ENCODE measurements at places on chromosomes 1 and 21.

- no peak for DNase-seq
Observed at GRCh38 chr1:110288111-110288510, 51.1 kb upstream of the RBM15 start.

DNA sequence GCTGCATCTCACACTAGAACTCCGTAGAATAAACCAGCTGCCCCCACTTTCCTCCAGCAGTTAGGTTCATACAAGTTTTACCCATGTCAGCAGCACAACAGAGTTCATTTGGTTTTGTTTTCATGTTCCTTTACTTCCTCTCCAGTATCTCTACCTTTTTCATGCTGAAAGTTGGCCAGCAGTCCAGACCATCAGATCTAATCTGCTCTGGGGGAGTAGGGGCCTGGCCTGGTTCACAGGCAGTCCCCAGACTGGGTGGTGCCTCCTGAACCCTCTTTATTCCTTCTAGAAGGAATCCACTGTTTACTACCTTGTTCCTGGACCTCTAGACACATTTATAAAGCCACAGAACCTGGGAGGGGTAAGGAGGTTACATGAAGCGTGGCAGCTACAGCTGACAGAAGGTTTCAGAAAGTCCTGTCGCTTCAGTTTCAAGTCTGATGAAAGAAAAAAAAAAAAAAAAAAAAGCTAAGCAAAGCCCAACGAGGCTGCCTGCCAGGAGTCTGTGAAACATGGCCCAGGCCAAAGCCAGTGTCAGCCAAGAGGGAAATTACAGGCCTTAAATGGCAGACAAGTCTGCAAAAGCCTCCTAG is 184.6 kb upstream of the JUN start:
- DNase-seq, result peak; percentile 76

- DNase-seq, result peak; percentile 35
Observed at GRCh38 chr1:159746666-159747065, 32.3 kb upstream of the CRP start.

GRCh38 chr1:51170342-51170741 is 65.7 kb upstream of the RNF11 start:
- DNase-seq, result peak; percentile 51

- no peak for DNase-seq
Observed at GRCh38 chr1:212825798-212826452, 21.5 kb downstream of the SPATA45 start.

DNA sequence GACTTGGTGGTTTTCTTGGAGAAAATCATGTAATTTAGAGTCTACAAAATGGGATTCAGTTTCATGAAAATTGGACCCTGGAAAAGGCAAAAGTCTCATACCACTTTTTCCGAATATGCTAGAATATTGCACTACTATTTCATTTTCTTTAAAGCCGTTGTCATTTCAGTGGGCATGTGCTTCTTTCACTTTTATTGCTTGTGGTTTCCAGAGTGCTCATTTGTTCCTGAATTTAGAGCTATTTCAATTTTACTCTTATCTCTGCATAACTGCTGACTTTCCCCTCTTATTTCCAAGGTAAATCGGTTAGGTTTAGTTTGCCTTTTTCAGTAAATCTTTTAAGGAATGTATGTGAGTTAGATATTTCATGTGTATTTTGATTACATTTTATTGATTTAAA is 11.6 kb downstream of the HHAT start:
- no peak for DNase-seq

DNA sequence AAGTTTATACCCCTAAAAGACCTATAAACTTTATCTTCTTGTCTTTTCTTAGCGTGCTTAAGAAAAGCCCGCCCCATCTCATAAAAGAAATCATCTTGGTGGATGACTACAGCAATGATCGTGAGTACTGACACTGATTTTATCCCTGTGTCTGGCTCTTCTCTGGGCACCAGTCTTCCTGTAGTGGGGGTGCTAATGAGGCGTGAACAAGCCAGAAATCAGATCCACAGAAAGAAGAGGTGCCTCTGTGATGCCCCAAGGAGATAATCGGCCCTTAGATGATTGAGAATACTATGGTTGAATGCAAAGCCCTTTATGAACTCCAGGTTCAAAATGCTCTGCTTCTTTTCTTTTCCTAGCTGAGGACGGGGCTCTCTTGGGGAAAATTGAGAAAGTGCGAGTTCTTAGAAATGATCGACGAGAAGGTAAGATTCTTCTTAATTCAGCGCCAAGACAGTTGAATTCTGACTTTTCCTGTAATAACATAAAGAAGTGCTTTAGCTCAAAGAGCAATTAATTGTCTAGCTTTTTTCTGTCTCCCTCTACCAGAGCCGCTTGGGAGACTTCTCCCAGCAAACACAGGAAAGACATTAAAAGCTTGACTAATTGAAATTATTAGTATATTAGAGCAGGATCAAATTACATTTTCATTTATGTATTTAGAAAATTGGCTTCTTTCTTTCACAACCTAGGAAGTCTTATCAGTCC is 169.4 kb downstream of the GALNT2 start:
- DNase-seq, result no peak

GRCh38 chr1:199204231-199204630 is 565.4 kb downstream of the PTPRC start:
- no peak for DNase-seq

DNA sequence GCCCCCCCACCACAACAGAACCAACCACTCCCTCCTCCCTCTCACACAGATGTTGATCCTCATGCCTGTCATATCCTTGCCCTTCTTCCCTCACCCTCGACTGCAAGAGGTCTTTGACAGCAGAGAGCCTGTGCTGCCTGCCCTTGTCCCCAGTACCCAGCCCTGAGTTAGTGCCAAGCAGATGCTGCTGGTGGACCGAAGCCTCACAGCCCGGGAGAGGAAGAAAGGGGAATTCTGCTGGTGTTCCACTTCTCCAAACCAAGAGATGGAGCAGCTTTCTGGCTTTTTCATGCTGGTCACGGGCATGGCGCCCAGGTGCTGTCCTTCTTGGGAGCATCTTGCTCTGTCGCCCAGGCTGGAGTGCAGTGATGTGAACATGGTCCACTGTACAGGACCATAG is 69.1 kb downstream of the SLC66A1 start:
- DNase-seq, result no peak

DNA sequence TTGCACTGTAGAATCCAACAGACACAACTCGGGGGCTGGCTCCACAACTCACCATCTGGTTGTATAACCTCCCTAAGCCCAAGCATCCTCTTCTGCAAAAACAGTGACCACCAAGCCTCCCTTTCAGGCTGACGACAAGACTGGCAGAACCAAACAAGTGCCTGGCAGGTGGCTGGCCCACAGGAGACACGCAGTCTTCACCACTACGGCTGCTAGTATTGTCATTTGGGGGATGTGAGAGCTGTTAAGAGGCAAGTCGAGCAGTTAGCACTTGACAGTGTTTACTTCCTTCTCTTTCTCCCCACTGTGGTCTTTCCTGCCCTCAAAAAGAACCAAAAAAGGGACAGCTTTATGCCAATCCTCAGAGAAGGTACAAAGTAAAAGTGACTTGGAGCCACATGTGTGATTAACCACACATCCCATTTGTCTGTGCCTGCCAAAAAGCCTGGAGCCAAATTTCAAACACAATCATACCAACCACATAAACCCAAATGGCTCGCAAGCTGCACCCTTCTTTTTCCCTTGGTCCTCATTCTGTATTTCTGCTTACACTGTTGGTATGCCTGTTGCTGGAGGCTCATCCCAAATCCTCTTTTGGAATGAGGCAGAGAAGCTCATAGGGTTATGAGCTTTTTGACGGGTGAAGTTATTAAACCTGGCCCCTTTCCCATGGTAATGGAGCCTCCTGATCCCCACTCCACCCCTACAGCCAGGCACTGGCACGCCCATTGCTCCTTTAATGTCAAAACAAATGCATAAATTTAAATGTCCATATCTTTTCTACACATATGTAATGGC is 94.1 kb downstream of the TGFBR3 start:
- peak; percentile 36 for DNase-seq

GRCh38 chr1:180238675-180239074 is 8.6 kb downstream of the LHX4 start:
- DNase-seq, result no peak

- no peak for DNase-seq
Observed at GRCh38 chr1:247295746-247296145, 35.9 kb downstream of the ZNF496 start.

GRCh38 chr1:150268340-150268704 is 494 bp downstream of the APH1A start:
- peak; percentile 71 for DNase-seq

DNA sequence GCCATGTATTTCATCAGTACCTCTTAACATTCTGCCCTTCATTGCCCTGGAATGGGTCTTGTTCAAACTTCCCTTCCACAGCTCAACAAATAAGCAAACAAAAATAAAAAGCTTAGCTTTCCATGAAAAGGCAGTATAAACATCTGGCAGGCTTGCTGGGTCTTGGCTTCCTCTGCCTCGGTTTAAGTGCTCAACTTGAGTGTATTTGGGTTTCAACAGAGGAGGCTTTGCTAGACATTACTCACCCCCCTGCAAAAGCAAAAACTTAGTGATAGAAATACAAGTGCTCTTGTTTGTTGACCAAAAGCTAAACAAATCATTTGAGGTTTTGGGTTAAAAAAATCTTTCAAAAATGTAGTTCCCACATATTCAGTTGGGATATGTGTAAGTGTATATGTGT is 518.5 kb downstream of the PLPP3 start:
- no peak for DNase-seq

DNA sequence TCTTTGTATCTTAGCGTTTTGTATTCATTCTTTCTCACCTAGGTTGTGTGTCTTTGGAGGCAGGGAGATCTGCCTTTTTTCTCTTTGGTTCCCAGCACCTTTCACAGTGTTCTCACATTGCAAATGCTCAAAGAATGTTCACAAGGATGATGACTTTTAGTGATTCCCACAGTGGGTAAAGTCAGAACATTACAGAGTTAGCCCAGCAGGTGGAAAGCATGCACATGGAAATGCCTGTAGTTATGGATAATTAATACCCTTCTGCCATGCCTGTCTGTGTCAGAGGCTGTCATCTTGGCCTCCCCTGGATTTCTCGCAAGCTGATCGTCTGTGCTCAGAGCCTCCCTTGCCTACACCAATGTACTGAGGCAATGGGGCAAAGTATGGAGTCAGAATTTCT is 458.9 kb downstream of the LMO4 start:
- peak; percentile 38 for DNase-seq

DNA sequence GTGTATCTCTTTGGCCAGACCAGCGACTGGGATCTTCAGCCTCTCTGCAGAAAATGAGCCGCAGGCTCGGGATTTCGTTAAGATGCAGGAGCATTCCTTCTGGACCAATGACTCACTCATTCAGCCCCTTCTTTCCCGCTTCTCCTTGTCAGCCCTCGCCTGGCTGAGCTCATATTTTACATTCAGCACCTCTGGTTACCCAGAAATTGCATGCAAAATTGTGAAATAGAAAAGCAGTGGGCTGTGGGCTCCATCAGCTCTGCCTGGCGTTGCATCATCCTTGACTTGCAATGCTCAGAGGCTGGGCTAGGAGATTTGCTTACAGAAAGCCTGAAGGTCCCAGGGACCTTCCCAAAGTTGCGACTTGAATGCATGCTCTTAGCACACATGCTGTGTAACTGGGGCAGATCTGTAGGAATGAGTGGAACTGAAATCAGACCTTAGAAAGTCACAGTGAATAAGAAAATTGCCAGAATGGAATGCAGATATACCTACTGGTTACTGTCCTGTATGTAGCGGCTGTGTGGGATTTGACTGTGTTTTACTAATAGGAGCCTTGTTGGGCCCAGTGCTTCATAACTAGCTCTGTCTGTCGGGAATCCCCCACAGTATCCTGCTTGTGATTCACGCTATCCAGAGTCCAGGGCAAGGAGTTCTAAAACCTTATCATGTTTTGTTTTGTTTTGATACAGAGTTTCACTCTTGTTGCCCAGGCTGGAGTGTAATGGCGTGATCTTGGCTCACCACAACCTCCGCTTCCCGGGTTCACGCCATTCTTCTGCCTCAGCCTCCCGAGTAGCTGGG is 444.8 kb downstream of the KIF26B start:
- peak; percentile 96 for DNase-seq

- DNase-seq, result peak; percentile 49
Observed at GRCh38 chr1:103496014-103496635, 29.4 kb upstream of the RNPC3 start.

- DNase-seq, result no peak
Observed at GRCh38 chr1:112817555-112818373, 102.6 kb upstream of the PPM1J start.

DNA sequence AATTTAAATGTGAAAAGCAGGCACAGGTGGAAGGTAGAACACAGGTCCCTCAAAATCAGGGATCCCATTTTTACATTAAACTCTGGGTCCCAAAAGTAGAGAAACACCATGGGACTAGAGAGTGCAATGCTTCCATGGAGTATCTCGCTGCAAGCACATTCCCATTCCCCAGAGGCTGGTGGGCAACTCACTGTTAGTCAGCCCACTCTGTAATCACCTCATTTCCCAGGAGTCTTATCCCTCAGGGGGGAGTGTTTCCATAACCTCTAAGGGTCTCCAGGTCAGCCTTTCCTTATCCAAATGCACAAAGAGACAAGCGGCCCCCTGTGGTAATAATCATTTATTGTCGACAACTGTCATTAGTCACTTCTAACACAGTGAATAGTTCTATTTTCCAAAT is 490.1 kb upstream of the LRRC7 start:
- DNase-seq, result no peak

- no peak for DNase-seq
Observed at GRCh38 chr1:67138813-67139499, 4.2 kb upstream of the C1orf141 start.

DNA sequence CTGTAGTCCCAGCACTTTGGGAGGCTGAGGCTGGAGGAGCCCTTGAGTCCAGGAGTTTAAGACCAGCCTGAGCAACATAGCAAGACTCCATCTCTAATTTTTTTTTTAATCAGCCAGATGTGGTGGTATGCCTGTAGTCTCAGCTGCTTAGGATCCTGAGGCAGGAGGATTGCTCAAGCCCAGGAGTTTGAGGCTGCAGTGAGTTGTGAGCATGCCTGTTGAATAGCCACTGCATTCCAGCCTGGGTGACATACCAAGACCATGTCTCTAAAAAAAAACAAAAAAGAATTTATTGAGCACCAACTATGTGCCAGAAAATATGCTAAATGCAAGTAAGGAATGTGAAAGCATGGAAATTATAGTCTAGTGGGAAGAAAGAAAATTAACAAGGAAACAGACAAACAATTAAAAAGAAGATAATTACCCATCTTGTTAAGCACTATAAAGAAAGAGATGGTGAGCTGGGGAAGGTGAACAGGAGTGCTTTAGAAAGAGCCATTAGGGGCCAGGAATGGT is 104.0 kb upstream of the ZNF678 start:
- peak; percentile 35 for DNase-seq

GRCh38 chr21:24716281-24716918 is 890.9 kb downstream of the MRPL39 start:
- no peak for DNase-seq

DNA sequence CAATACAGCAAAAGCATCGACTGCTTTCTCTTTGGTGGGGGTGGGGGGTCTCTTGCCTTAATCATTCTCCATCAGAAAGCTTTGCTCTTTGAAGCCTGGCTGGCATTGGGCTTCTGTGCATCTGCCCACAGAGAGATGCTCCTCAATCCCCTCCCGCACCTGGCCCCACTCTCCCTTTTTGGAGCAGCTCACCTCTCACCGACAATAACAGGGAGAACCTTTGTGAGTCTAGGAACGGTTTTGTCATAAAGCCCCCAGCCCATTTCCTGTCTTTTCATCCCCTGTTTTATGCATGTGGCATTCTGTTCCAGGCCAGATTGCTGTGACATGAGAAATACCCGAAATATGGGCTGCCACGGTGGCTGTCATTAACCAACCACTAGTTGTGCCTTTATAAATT is 469.0 kb upstream of the VAMP3 start:
- no peak for DNase-seq
